ENCODE measurements at places on chromosomes 16 and 17.

DNA sequence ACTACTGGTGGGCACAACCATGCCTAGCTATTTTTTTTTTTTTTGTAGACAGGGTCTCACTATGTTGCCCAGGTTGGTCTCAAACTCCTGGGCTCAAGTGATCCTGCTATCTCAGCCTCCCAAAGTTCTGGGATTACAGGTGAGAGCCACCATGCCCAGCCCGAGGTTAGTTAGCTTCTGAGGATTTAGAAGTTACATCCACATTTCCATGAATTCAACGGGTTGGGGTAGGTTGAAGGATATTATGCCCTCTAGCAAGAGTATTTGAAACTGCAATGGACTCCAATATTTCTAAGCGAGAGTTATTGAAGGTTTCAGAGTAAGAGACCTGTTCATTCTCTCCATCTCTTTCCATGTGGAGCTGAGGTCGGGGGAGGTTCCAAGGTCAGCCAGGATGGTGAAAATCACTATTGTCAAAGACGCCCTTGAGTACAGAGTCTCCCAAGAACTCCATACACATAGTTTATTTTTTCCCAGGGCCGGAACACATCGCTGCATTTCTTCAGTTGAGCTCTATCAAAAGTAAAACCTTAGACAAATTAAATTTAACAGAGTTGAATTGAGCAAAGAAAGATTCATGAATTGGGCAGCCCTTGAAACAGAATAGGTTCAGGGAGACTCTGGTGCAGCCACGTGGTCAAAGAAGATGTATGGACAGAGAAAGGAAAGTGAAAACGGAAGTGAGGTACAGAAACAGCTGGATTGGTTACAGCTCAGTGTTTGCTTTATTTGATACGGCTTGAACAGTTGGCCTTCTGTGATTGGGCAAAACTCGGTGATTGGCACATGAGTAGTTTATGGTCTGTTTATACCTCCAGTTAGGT, 19.0 kb upstream of the ITPRIPL2 start:
- no peak for DNase-seq

DNA sequence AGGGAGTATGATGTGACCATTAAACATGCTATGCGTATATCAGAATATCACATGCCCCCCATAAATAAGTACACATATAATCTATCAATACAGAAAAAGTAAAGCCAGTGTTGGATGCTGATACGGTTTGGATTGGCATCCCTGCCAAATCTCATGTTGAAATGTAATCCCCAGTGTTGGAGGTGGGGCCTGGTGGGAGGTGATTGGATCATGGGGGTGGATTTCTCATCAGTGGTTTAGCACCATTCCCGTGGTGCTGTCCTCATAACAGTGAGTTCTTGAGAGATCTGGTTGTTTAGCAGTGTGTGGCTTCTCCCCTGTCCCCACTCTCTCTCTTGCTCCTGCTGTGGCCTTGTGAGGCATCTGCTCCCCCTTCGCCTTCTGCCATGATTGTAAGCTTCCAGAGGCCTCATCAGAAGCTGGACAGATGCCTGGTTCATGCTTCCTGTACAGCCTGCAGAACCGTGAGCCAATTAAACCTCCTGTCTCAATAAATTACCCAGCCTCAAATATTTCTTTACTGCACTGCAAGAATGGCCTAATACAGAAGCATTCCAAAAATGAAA, 88.9 kb downstream of the AATF start:
- DNase-seq: no peak

DNA sequence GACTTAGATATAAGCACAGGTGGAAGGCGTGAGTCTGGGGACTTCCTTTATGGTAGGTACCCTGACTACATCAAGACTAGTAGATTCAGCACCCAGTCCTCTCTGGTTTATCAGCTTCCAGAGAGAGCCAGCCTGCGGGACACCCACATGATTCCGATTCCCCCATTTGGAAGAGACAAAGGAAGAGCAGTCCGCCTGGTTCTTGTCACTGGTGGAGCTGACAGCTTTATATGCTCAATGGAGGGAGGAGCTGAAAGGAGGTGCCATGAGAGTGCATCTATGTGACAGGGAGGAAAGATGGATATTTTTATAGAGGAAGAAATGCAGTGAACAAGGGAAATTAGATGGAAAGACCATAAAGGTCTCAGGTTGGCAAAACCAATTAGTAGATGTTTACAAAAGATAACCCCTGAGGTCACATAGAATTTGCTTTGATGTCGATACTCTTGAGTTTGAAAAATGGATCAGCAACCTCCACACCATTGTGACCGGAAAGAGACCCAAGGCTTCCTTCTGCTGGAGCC, 437.7 kb downstream of the PMP22 start:
- DNase-seq: no peak

- no peak for DNase-seq
Observed at GRCh38 chr17:60840456-60840855, 162.8 kb downstream of the BCAS3 start.

- no peak for DNase-seq
Observed at GRCh38 chr17:46013502-46014165, 14.6 kb downstream of the STH start.

DNA sequence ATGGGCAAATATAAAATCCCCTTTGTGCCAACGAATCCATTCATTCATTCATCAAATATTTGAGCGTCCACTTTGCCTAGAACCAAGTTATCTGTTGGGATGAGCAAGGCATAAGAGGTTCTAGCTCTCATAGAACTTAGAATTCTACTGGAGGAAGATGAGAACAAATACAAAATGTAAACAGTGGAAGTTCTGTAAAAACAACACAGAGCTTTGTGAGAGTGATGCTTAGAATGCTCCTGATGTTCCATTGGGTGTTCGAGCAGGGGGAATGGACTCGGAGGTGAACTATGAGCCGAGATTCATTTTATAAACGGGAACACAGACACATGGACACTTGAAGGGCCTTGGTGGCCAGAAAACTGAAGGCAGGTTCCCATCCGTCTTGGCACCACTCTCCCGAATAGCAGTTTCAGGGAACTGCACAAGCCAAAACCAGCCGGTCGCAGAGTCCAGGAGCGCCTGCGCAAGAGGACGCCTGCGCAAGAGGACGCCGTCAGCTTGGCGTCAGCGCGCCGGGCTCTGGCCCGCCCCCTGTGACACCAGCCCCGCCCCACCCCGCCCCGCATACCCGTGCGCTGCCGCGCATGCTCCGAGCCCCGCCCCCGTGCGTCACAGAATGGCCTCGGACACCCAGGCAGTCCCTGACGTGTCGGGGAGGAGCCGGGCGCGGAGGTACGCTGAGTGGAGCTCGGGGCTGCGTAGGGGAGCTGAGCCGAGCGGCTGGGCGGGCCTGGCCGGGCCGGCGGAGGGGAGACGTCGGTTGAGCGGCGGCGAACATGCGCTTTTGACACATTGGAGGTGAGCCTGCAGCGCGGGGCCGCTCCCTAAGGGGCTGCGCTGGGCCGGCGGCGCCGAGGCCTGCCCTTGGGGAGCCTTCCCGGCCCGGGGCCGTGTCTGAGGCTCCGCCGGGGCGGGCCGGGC, at the start of gene NDEL1:
NDEL1 (plus strand) TSS at position 640 of the 924 bp plus-strand sequence. CDS start 8,388 bp downstream, outside the sequence.
- DNase-seq: peak; percentile 99

GRCh38 chr17:47736501-47737495, 3.8 kb downstream of the TBX21 start:
- no peak for DNase-seq

GRCh38 chr17:39818358-39819000, 45.6 kb downstream of the IKZF3 start:
- no peak for DNase-seq

DNA sequence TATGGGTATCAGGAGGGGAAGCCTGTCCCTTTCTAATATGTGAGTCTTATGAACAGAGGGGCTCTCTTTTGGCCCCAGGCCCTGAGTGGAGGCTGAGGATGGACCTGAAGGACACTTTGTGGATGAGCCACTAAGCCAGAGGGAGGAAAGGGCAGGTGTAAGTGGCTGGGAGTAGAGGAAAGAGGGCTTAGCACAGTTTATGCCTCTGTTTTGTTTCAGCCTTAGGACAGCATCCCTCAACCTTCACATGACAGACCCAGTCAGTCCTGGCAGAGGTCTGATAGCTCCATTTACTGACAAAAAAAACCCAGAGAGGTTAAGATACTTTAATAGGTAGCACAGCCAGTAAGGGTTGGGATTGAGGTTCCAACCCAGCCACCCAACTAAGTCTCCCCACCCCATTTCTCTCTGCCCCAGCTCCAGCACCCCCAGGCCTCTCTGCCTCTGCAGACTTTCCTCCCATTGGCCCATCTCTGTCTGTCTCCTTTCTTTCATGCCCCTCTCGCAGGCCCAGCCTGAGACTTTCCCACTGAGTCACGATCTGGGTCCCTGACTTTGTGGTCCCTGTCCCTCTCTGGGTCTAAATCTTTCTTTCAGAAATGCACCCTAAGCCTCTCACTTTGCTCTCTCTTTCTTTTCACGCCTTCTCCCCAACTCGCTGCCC, 4.7 kb upstream of the TBX21 start:
- no peak for DNase-seq

GRCh38 chr16:83348991-83349390, 458.8 kb upstream of the HSBP1 start:
- DNase-seq: no peak

- DNase-seq: no peak
Observed at GRCh38 chr17:76671912-76672262, 28.3 kb upstream of the ST6GALNAC1 start.

DNA sequence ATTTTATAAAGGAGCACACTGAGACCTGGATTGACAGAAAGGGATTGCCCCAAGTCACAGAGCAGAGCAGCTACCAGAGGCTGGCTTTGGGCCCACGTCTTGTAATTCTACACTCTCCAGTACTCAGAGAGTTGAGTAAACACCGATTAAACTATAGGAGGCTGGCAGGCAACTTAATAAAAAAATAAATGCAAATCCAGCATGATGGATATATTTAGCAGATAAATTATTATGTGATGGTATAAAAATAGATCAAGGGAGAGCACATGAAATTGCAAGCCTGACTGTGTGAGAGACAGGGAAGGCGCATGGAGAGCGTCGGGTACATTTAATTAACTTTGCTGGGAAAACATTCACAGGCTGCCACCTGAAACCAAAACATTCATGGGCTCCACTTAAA, 87.7 kb upstream of the CCL2 start:
- no peak for DNase-seq

GRCh38 chr16:24686678-24687077, 42.8 kb upstream of the TNRC6A start:
- no peak for DNase-seq

- no peak for DNase-seq
Observed at GRCh38 chr16:74623214-74623838, 16.4 kb upstream of the GLG1 start.

GRCh38 chr17:77488531-77489238, 347.9 kb downstream of the SEC14L1 start:
- no peak for DNase-seq

DNA sequence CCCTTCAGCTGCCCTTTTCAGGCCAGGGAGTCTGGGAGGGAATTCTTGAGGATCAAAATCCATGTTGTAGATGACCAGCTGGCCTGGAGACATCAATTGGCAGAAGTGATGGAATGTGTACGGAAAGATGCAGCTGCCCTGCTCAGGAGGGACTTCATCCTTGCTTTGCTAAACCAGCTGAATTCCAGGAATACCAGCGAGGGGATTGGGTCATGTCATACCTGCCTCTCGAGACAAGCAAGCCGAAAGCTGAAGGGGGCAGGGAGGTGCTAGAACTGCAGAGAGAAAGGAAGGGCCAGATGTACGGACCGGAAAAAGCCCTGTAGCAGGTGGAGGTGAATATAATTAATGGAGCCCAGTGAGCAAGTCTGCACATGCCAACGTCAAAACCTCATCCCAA, 25.6 kb upstream of the NTN1 start:
- DNase-seq: no peak

- no peak for DNase-seq
Observed at GRCh38 chr16:19102187-19102872, 11.4 kb upstream of the ITPRIPL2 start.

GRCh38 chr17:37702598-37702997, 42.3 kb downstream of the HNF1B start:
- DNase-seq: no peak

DNA sequence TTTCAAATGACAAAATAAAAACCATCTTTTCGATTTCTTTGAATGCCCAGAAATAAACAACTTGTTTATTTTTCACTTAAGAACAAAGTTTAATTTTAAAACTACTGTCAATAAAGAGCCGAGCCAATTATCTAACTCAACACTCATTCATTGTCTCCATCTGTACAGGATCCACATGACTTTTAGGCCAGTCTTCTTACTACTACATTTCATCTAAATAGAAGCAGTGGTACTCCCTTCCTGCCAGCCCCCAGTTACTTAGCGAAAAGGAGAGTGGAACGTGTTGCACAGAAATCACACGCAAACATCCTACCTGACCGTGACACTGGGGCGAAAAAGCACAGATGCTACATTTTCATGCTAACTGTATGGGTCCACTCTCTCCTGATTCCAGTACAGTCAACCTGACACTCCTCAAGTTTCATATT, 1.2 kb downstream of the GNA13 start:
- no peak for DNase-seq

GRCh38 chr16:85730186-85730465, 20.8 kb downstream of the C16orf74 start:
- no peak for DNase-seq

DNA sequence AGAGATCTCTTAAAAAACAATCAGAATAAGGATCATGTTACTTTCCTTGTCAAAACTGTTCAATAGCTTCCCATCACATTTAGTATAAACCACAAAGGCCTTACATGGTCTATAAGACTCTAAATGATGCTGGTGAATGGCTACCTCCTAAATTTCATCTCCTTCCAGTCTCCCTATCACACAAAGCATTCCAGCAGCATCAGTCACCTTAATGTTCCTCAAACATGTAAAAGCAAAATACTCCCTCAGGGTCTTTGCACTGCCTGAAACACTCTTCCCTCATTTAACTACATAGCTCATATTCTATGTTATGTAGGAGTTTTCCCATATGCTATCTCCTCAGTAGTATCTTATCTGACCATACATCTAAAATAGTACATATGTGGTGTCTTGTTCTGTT, 53.5 kb upstream of the INTS2 start:
- DNase-seq: no peak

- DNase-seq: no peak
Observed at GRCh38 chr16:80896776-80897175, 92.4 kb upstream of the CDYL2 start.

Data from stimulated activated naive CD8-positive, alpha-beta T cell treated with anti-CD3 and anti-CD28 coated beads, Interleukin-15, amount 100 ng/mL, for 72 hours (primary cell).